Muscle of leg (tissue), 16 donors: ENCODE measurements at places on chromosomes 7 and 10. TPM values are rescaled to one million over a fixed set of nuclear protein-coding genes. Genes with fewer than 3 reads are reported as not detected.

GRCh38 chr10:110644598-110645462 is 694 bp downstream of the RBM20 start:
- H3K27ac ChIP-seq: no peak overlapping the region
- no peak for DNase-seq
- peaks cover 46% of the 10 kb centered on the region for H3K27me3 ChIP-seq
- H3K4me3 ChIP-seq: peak overlapping the region; percentile 52
- no peaks in the 10 kb centered on the region for H3K36me3 ChIP-seq
- H3K4me1 ChIP-seq: peaks cover 15% of the 10 kb centered on the region

DNA sequence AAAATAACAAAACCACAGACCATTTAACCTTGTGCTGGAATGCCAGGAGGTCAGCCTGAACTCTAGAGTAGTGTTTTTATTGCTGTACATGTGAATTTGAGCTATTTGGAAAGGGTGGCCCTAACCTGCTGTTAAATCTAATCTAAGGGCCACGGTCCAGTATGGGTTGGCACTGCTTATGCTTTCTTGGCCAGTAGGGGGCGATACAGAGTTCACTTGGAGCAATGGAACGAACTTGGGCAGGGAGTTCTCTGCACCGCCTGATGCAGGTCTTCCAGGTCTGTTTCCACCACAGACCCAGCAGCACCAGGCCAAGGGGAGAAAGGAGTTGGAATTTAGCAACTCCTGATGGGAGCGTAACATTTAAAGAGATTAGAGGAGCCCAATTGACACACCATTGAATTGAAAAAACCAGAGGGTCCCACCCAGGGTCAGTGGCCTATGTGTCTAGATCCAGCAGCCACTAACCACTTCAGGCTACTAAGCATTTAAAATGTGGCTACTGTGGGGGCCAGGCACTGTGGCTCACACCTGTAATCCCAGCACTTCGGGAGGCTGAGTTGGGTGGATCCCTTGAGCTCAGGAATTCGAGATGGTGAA is 75.7 kb upstream of the EFCAB10 start:
- H3K27ac ChIP-seq: no peak overlapping the region
- peaks cover 13% of the 10 kb centered on the region for H3K4me1 ChIP-seq
- H3K36me3 ChIP-seq: peaks cover 7% of the 10 kb centered on the region
- H3K4me3 ChIP-seq: no peak overlapping the region
- DNase-seq: no peak

DNA sequence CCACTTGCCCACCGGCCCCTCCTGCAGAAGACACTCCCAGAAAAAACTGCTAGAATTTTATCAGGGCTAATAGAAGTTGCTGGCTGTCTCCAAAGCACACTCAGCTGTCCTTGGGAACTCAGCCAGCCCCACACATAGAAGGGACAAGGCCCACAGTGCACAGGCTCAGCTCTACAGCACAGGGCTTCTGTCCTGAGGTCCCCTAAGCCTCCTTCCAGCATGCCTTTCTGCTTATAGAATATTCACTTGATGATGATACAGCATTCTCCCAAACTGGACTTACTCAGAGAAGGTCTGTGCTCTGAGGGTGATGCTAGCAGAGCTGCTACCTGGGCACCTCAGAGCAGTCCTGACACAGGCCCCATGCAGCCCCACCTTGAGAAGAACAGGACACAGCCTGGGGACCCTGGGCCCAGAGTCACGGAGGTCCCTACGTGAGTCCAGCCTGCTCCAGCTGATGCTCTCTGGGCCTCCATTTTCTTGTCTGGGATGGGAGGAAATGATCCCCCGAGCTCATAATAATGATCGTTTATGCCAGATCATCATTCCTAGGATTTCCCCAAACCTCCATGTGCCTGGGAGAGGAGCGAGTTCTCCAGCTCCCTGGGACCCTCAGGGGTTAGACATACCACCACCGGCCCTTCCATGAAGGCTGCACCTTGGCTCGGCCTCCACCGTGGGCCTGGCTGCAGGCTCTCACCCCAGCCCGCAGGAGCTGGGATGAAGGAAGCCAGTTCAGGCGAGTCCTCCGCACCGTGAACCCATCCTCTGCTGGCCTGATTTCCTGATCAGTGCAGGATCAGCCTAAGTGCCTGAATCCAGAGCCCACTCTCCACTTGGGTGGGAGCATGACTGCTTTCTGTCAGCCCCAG is 145.6 kb downstream of the ZNF248 start:
- no peaks in the 10 kb centered on the region for H3K4me1 ChIP-seq
- no peak overlapping the region for H3K4me3 ChIP-seq
- no peaks in the 10 kb centered on the region for H3K27me3 ChIP-seq
- H3K36me3 ChIP-seq: no peaks in the 10 kb centered on the region
- DNase-seq: no peak

GRCh38 chr7:130490311-130490791 is 1.5 kb upstream of the MEST start:
- peak overlapping the region; percentile 19 for H3K4me3 ChIP-seq
- peak overlapping the region; percentile 96 for H3K27ac ChIP-seq
- H3K27me3 ChIP-seq: no peaks in the 10 kb centered on the region
- H3K4me1 ChIP-seq: peaks cover 27% of the 10 kb centered on the region

DKK1 gene
- 0.84 TPM for total RNA-seq

GRCh38 chr10:89360157-89360556 is 17.7 kb upstream of the IFIT1B start:
- H3K4me1 ChIP-seq: peaks cover 5% of the 10 kb centered on the region
- no peak overlapping the region for H3K4me3 ChIP-seq
- H3K27ac ChIP-seq: no peak overlapping the region
- no peaks in the 10 kb centered on the region for H3K27me3 ChIP-seq
- DNase-seq: no peak
- no peaks in the 10 kb centered on the region for H3K36me3 ChIP-seq

- no peak overlapping the region for H3K27ac ChIP-seq
- no peak for DNase-seq
Measured at GRCh38 chr10:29816801-29817558, 182.2 kb upstream of the SVIL start.

- H3K36me3 ChIP-seq: no peaks in the 10 kb centered on the region
- no peak overlapping the region for H3K27ac ChIP-seq
- no peaks in the 10 kb centered on the region for H3K4me1 ChIP-seq
- no peaks in the 10 kb centered on the region for H3K27me3 ChIP-seq
Measured at GRCh38 chr10:90813594-90814365, 44.1 kb downstream of the HTR7 start.

ABCC2 gene
- total RNA-seq: 1.1 TPM

PCLO gene
- total RNA-seq: 0.27 TPM

DNA sequence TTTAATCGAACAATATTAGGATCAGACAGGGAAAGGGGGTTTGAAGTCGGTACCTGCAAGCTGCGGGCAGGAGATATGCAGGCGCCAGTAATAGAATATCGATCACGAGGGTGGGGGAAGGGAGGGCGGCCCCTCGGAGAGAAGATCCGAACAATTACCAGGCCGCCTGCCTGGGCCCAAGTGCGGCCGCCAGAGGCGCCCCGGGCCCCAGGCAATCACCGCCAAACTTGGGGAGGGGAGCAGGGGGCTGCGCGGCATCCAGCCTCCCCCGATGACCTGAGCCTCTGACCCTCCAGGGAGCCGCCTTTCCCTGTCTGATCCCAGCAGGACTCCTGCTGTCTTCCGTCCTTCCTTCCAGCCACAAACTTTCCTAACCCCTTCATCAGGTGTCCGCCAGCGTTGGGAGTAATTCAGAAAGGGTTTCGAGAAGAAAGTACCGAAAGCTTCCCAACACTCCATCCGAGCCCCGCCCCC is 1.1 kb downstream of the NKX1-2 start:
- no peak overlapping the region for H3K4me3 ChIP-seq
- no peak for DNase-seq
- H3K27ac ChIP-seq: no peak overlapping the region
- peaks cover 87% of the 10 kb centered on the region for H3K27me3 ChIP-seq

TEX47 gene
- not detected for total RNA-seq

DNA sequence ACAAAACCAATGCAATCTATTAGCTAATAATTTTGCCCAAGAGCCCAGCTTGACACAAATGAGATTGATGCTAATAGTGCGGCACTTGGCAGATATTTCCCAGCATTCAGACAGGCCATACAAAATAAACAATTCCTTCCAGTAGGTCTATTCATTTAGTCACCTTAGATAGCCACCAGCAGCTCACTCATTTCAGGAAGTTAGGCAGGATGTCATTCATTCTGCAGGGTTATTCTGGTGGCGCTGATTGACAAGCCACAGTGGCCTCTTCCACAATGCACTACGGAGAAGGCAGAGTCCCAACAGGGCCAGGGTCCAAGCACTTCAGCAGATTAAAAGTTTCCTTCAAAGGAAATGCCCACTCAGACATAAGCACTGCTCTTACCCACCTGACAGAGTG is 55.8 kb downstream of the PIK3AP1 start:
- no peaks in the 10 kb centered on the region for H3K4me1 ChIP-seq
- H3K4me3 ChIP-seq: no peak overlapping the region
- no peaks in the 10 kb centered on the region for H3K27me3 ChIP-seq
- H3K36me3 ChIP-seq: no peaks in the 10 kb centered on the region

DNA sequence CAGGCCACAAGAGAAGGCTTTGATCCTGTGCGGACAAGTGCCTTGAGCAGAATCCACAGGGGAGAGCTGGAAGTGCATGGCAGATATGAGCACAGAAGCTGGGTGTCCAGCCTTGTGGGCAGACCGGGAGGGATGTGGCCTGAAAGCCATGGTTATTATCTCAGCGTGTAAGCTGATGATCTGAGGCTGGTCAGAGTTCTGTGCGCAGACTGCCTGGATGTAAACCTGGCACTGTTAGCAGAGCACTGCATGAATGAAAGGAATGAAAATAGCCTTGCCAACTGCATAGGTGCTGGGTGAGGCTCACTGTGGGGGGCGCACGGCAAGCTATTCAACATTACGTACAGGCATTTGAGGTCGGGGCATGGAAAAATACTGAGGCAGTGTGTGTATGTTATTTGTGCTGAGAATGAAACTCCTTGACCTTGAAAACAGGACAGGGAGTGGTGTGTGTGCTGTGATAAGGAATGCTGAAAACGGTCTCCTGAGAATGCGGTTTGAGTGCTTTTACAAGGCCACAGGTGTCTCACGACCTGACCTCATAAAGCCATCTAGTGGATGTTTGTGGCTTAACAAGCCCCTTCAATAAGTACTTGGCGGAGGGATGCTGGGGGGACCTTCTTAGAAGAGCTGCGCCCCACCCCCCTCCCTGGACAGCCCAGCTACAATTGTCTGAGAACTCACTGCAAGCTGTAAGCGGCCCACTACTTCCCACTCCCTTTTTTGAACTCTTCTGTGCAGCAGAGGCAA is 18.7 kb downstream of the AKR1C1 start:
- H3K4me3 ChIP-seq: no peak overlapping the region
- no peak overlapping the region for H3K27ac ChIP-seq
- H3K36me3 ChIP-seq: no peaks in the 10 kb centered on the region
- DNase-seq: peak; percentile 26
- peaks cover 25% of the 10 kb centered on the region for H3K4me1 ChIP-seq

ZNF365 gene
- total RNA-seq: 0.13 TPM

ZNF804B gene
- under 0.01 TPM for total RNA-seq

DNA sequence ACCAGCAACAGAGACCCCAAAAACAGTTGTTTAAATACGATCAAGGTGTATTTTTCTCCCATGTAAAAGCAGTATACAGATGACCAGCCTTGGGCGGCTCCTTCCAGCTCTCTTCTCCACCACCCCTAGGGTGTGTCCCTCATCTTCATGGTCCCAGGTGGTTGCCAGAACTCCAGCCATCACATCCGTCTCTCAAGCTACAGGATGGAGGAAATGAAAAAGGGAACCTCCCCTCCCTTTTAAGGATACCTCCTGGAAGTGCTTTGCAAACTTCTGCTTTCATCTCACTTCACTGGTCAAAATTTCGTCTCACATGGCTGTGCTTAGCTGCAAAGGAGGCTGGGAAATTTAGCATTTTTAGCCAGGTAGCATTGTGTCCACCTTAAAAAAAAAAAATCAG is 59.3 kb downstream of the C10orf105 start:
- no peak overlapping the region for H3K4me3 ChIP-seq
- DNase-seq: no peak
- H3K27ac ChIP-seq: no peak overlapping the region
- H3K4me1 ChIP-seq: no peaks in the 10 kb centered on the region
- H3K27me3 ChIP-seq: peaks cover 5% of the 10 kb centered on the region
- H3K36me3 ChIP-seq: no peaks in the 10 kb centered on the region

- DNase-seq: no peak
- no peaks in the 10 kb centered on the region for H3K27me3 ChIP-seq
- peaks cover 5% of the 10 kb centered on the region for H3K36me3 ChIP-seq
- H3K4me1 ChIP-seq: no peaks in the 10 kb centered on the region
- H3K27ac ChIP-seq: no peak overlapping the region
Measured at GRCh38 chr7:51180092-51180491, 136.5 kb downstream of the COBL start.

GRCh38 chr10:119892188-119893065 is at the start of gene SEC23IP:
Gene SEC23IP (plus strand): TSS chr10:119892730. CDS start chr10:119892783, 53 bp downstream.
- peaks cover 17% of the 10 kb centered on the region for H3K4me1 ChIP-seq
- peak within 1 kb of the TSS; percentile 86 for H3K27ac ChIP-seq
- DNase-seq: peak; percentile 99
- peaks cover 10% of the 10 kb centered on the region for H3K36me3 ChIP-seq

DNA sequence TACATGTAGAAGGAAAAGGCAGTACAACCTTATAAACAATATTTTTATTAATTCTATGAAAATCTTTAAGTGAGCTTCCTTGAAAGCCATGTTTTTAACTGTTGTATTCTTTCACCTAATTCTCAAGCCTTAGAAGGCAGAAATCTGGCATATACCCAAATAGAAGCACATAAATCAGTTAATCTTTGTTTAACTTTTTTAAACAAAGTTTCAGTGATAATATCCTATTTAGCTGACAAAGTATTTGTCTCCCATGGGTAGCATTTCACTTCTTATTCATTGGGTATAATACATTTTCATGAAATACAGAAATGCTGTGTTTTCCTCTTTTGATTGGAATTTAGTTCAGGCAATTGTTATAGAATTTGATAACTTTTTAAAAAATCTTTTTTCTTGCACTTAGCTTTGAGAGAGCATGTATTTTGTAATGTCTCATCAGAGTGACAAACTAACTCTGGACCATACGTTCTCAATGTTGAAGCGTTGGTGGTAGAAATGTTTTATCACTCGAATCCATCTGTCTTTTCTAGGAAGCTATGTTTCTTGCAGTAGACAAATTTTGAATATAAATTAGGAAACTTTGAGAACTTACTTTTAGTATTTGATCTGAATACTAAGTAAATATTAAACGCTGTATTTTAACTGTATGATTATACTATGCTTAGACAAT is 78.1 kb downstream of the CREM start:
- H3K4me1 ChIP-seq: peaks cover 8% of the 10 kb centered on the region
- H3K27me3 ChIP-seq: no peaks in the 10 kb centered on the region
- DNase-seq: no peak

HYAL4 gene
- 0.09 TPM for total RNA-seq

- no peak for DNase-seq
- no peaks in the 10 kb centered on the region for H3K4me1 ChIP-seq
- H3K36me3 ChIP-seq: peaks cover 13% of the 10 kb centered on the region
- H3K27me3 ChIP-seq: no peaks in the 10 kb centered on the region
Measured at GRCh38 chr10:95312986-95313495, 22.2 kb upstream of the PDLIM1 start.

GRCh38 chr7:146655928-146656797 is 539.6 kb downstream of the CNTNAP2 start:
- no peak overlapping the region for H3K27ac ChIP-seq
- no peak overlapping the region for H3K4me3 ChIP-seq
- H3K36me3 ChIP-seq: no peaks in the 10 kb centered on the region
- no peaks in the 10 kb centered on the region for H3K4me1 ChIP-seq
- H3K27me3 ChIP-seq: no peaks in the 10 kb centered on the region

CUZD1 gene
- total RNA-seq: 1.0 TPM

ADAM12 gene
- total RNA-seq: 16.0 TPM
